ENCODE measurements at places on chromosomes 2 and 18.

- no peak for DNase-seq
Measured at GRCh38 chr2:150325656-150326314, 161.7 kb downstream of the RND3 start.

- no peak for DNase-seq
Measured at GRCh38 chr2:99420031-99420430, 69.8 kb downstream of the REV1 start.

- DNase-seq = no peak
Measured at GRCh38 chr2:69216535-69217332, 170.3 kb downstream of the GFPT1 start.

GRCh38 chr2:86274918-86275275 lies 62.5 kb downstream of the REEP1 start:
- DNase-seq = no peak

GRCh38 chr2:228841877-228842276 lies 429.2 kb downstream of the PID1 start:
- DNase-seq = no peak

- no peak for DNase-seq
Measured at GRCh38 chr2:3602553-3603339, 7.8 kb downstream of the COLEC11 start.

DNA sequence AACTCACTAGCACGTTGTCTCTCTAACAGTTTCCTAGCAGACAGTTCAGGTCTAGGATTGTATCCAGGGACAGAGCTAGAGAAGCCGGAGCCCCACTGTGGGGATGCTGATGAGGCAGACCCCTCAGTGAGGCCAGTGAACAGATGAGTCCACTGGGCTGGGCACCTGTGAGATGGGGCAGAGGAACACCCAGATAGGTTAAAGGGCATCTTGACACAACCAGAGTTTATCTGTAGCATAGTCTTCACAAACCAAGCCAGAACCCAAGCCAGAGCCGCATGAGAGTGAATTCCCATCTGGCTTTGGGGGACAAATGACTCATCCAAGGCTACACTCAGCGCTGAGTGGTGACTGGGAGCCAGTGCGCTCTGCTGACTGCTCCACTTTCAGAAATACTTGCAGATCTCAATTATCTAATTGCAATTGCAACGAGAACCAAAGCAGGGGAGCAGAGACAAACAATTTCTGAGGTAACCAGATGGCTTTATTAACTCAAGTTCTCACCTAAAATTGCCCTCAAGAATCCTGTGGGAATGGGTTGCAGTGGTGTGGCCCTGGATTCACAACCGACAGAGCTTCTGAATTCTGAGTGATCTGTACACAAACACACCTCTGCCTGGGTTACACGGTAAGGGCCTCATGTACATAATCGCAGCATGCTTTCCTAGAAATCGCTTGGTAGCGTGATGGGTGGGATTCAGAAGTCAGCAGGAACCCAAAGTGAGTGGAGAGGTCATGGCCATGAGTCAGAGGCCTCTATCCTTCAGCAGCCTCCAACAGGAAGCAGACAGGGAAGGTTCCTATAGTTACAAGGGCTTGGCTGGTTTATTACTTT lies 48.7 kb upstream of the MSH2 start:
- DNase-seq = no peak

- no peak for DNase-seq
Measured at GRCh38 chr2:235063471-235063961, 111.7 kb downstream of the SH3BP4 start.

- DNase-seq = no peak
Measured at GRCh38 chr18:38709122-38709521, 1143.5 kb upstream of the CELF4 start.

- DNase-seq = no peak
Measured at GRCh38 chr2:236826606-236827156, 257.1 kb downstream of the ACKR3 start.

DNA sequence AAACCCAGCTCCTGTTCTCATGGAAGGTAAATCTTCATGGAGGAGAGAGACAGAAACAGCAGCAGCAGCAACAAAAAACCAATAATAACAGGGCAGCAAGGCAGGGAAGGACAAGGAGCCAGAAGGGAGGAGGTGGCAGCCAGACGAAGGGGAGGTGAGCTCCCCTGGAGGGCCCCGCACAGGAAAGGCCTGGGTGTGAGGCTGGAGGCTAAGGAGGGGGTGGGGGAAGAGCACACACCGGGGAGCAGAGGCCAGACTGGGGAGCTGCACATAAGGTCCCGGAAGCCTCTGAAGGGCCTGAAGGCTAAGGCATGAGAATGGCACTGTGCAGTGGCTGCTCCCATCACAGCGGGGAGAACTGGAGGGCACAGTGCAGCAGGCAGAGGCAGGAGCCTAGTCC lies 94.8 kb upstream of the SMAD7 start:
- DNase-seq = no peak

GRCh38 chr2:143844986-143845385 lies 674.9 kb downstream of the ZEB2 start:
- no peak for DNase-seq

DNA sequence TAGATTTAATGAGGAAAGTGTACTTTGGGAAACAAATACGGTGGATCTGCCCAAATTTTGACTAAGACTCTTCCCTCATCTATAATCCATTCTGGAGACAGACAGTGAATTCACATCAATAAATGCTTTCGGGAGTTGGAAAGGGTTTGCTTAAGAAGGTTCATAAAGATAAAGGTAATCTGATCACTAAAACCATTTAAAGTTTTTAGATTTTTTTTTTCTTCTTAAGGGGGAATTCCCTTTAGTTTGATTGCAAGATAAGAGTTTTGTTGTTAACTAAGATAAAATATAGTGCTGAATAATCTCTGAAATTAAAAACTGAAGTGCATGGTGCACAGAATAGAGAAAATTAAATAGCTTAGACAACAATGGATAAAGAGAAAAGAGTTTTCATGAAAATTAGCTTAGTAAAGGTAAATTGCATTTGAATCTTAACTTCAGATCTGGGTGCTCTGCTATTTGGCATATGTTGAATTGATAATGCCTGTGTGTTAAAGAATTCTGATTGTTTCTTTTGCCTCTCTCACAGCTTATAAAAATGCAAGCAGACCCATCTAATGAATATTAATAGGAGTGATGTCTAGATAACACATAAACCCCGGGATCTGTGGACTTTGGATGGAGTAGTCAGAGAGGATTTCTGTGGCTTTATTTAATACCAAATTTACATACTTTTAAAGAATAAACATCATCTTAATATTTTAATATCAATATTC lies 100.8 kb downstream of the MEIS1 start:
- DNase-seq = no peak

GRCh38 chr2:85844486-85844885 lies 44.3 kb downstream of the ST3GAL5 start:
- DNase-seq = no peak

DNA sequence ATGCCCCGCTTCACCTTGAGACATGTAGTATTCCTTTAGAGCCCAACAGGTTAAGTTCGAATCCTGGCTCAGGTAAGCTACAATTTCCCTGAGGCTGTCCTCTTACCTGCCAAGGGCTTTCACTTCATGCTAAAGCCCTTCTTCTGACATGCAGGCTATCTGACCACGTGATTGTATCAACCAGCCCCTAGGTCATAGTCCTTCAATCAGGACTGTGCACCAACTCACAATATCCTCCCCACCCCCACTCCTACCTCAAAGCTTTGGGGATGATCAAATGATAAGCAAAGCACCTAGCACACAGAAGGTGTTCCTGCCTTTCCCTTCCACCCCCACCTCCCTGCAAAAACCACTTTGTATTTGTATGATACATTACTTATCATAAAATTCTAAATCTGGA lies 78.9 kb downstream of the AAK1 start:
- no peak for DNase-seq

- DNase-seq = no peak
Measured at GRCh38 chr2:198913394-198914152, 544.2 kb downstream of the SATB2 start.

- no peak for DNase-seq
Measured at GRCh38 chr18:38028946-38029345, 463.3 kb upstream of the CELF4 start.

DNA sequence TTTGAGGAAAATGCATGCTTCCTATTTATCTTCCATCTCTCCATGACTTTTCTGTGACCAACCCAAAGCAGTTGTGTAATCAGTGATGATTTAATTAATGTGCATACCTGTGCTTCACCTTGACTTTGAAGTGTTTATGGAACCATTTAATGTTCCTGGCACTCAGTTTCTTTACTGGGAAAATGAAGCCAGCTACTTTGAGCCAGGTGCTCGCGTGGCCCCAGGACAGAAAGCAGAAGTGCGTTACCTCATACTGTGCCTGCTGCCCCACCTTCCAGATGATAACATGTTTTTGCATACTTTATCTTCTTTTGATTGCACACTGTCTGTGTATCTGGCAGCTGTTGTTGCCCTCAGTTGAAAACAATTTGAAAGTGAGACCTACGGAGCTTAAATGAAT lies 61.3 kb downstream of the PMAIP1 start:
- no peak for DNase-seq

DNA sequence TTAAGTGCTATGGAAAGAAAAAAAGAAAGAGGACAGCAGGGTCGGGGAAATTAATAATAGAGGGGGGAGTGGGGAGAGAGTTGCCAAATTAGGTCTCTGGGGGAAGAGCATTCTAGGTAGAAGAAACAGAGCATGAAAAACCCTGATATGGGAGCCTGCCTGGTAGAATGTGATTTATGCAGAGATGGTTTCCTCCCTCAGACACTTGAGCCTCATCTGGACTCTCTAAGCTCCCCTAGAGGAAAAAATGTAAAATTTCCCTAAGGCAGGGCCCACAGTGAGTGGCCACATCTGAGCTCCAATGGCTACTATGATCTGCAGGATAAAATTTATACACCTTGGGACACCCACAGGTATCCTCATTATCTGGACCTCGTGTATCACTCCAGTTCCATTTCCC lies 20.6 kb upstream of the EPAS1 start:
- no peak for DNase-seq

DNA sequence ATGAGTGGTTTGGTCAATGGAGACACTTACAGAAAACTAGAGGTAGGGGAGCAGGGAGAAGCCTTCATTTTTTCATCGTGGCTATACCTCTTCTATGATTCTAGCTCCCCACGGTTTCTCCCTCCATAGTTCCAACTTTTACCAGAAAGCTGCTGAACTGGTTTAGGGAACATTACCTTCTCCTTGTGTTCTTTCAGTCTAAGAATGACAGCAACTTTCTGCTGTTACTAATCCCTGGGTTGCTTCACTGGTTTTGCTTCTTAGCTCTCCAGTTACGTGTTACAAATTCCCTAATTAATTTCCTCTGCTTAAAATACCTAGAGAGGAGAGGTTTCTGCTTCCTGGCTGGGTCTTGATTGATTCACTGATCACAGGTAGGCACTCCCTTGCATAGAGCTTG lies 499.9 kb downstream of the SLC4A3 start:
- no peak for DNase-seq

DNA sequence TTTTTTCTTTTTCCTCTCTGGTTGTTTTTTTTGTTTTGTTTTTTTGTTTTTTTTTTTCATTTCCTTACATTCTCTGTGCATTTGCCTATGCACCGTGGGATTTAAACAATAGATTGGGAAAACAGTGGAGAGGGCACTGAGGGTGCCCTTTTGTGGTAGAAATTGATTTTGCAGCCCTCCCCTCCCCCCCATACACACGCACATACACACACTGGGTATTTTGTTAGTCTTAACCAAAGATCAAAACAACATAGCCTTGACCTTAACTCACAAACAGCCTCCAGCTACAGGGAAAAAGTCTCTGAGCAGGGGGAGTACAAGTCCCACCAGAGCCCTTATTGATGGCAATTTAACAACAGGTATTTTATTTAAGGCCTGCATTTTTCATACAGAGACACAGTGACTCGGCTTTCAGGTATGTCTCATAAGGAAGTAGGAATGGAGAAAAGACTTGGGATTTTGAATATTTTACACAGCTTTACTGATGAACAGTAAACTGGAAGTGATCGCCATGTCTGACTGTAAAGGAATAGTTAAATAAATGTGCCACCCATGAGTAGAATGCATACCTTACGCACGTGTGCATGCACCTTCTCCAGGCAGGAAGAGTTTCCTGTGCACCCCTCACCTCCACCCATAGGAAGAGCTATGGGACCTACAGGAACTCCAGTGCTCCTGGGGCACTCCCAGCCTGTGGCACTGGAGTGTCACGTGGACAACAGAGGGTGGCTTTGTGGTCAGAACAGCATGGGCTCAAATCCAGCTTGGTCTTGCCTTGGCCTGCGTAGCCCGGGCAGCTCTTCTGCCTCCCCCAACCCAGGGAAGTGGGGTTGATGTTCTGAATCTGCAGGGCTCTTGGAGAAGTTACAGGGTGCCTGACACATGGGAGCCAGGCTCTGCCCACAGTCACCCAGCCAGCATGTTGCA lies 266.4 kb downstream of the ANAPC1 start:
- no peak for DNase-seq

- no peak for DNase-seq
Measured at GRCh38 chr2:145012214-145012670, 492.3 kb upstream of the ZEB2 start.

DNA sequence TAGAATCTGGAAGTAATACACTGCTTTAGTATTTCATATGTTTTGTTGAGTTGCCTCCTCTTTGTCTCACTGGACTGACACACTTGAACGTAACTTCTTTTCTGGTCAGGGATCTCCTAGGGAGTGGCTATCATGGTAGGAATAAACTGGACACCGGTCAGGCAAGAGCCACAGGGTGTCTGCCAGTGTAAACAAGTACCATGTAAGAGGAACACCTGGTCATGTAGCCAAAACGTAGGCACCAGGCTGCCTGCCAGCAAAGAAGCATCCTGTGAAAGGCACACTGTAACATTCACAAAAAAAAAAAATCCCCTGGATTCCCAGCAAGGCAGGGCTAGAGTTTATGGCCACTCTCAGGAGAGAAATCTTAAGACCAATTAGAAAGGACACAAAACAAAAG lies 372.8 kb upstream of the RND3 start:
- no peak for DNase-seq

DNA sequence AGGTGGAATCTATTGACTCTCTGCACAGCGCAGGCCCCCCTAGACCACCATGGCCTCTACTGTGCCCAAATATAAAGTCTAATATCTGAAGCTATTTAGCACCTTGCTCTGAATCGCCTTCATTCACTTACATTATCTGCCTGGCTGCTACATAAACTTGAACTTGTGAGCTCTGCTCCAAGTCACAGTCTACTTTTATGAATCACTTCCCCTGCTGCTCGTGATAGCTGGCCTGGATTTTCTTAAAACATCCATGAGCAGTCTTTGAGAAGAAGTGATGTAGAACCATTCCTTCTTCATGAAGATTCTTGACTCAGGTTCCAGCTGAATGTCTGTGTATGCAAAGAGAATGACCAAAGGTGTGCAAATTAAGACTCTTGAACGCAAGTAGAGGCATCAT lies 359.5 kb downstream of the RND3 start:
- DNase-seq = no peak

- DNase-seq = no peak
Measured at GRCh38 chr2:42421601-42422239, 60.7 kb upstream of the COX7A2L start.

DNA sequence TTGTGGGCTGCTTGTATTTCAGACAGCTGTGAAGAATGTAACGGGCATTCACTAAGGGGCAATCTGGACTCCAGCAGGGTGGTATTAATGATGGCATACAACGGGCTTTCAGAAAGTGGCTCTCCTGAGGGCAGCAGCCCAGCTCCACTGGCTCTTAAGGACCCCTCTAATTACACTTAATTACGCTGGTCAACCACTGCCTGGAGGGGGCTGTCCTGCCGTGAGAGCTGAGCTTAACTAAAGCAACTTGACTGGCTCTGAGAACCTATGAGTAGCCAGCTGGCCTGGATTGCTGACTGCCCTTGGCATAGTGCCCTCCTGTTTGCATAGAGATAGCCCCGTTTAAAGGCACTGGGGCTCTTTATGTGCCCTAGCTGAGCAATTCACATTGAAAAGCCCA lies 3.8 kb downstream of the LIPG start:
- no peak for DNase-seq

Data from activated naive CD4-positive, alpha-beta T cell treated with anti-CD3 and anti-CD28 coated beads, Interleukin-2, amount 50 U/mL, for 72 hours (primary cell).